GM23248 (cell line): ENCODE measurements at places on chromosomes 16 and 17. TPM values are rescaled to one million over a fixed set of nuclear protein-coding genes. Genes with fewer than 3 reads are reported as not detected.

MYL11 gene
- not detected in 2 replicates for total RNA-seq

DNA sequence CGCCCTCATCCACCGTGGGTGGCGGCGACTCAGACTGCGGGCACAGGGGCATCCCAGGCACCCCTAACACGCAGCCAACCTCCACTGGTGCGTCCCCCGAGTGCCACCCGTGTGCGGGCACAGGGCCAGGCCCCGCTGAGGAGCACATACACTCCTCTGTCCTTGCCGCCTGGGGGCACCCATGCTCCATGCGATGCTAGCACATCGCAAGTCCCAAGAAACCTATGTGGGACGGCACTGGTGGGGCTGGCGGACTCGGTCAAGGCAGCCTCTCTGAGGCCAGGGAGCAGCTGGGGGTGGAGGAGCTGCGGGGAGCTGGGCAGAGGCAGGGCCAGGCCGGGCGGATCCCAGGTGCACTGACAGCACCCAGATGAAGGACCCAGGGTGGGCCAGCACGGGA lies 4.0 kb downstream of the ZNF598 start:
- no peaks in the 10 kb centered on the region for H3K27me3 ChIP-seq
- H3K4me3 ChIP-seq = no peak overlapping the region
- H3K36me3 ChIP-seq = peaks cover 12% of the 10 kb centered on the region; the same call in 1 of the 2 replicates

DNA sequence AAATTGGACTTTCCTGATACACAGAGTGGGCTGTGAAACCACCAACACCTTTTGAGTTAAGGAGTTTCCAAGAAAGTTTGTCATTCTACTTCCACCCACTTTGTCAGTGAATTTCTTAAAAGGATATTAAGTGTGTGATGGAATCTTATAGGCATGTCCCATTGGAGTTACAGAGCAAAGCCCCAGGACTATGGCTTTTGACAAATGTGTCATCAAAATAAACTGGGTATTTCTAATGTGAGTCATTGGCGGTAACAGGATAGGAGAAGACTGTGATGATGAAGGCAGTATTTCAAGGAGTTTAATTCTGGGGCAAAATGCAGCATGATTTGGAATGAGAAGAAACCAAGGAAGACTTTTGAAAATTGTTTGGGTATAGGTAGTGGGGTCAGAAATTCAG lies 1013.8 kb upstream of the EEF2KMT start:
- DNase-seq = no peak
- H3K36me3 ChIP-seq = no peaks in the 10 kb centered on the region
- no peaks in the 10 kb centered on the region for H3K4me1 ChIP-seq
- no peak overlapping the region for H3K4me3 ChIP-seq
- H3K27ac ChIP-seq = no peak overlapping the region

DNA sequence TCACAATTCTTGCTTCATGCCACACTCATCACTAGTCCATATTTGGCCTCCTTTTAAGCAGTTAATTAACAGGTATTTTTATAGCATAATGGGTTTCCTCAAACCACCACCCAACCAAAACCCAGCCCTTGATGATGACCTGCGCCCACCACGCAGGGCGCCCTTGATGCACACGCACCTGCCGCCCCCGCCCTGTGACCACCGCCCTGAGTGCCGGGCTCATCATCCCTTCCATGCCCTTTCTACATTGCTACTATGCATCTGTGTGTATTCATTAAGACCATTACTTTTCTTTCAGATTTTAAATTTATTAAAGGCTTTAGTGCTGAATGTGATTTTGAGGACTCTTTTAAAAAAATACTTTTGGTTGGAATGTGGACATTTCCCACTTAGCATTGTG lies 204.8 kb upstream of the CHMP6 start:
- H3K27ac ChIP-seq = no peak overlapping the region
- no peak for DNase-seq
- H3K4me1 ChIP-seq = peaks cover 55% of the 10 kb centered on the region
- H3K27me3 ChIP-seq = no peaks in the 10 kb centered on the region

- no peaks in the 10 kb centered on the region for H3K36me3 ChIP-seq
- no peak overlapping the region for H3K4me3 ChIP-seq
- no peak overlapping the region for H3K27ac ChIP-seq
- peaks cover 11% of the 10 kb centered on the region for H3K4me1 ChIP-seq
- H3K27me3 ChIP-seq = no peaks in the 10 kb centered on the region
Observed at GRCh38 chr17:10033449-10033848, 128.4 kb upstream of the RCVRN start.

DNA sequence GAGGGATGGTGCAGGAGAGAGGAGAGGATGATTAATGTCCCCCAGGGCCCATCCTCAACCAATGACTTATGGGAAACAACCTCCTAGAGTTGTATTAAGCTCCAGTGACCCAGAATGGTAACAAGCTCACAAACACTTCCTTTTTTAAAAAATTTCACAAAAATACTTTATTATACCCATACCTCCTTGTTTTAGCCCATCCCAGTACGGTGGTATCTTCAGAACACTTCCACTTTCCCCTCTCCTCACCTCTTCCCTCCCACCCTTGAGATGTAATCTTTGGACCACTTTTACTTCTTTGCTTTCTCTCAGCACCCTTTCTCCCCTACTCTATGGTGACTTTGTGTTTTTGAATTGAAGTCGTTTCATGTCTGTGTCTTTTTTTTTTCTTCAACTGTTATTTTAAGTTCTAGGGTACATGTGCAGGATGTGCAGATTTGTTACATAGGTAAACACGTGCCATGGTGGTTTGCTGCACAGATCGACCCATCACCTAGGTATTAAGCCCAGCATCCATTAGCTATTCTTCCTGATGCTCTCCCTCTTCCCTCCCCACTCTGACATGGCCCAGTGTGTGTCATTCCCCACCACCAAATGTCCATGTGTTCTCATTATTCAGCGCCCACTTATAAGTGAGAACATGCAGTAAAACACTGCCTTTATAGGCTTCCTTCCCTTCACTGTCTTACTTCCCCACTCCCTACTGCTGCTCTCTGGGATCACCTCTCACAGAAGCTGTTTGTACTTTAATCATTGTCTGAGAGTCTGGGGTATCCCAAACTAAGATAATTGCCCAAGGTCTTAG lies 124.5 kb downstream of the PRKCB start:
- DNase-seq = no peak
- no peak overlapping the region for H3K27ac ChIP-seq
- H3K36me3 ChIP-seq = no peaks in the 10 kb centered on the region
- H3K27me3 ChIP-seq = no peaks in the 10 kb centered on the region
- no peaks in the 10 kb centered on the region for H3K4me1 ChIP-seq

TPSG1 gene
- total RNA-seq = not detected in 2 replicates

GRCh38 chr16:83878838-83879237 lies 20.1 kb upstream of the MLYCD start:
- no peak overlapping the region for H3K4me3 ChIP-seq
- H3K4me1 ChIP-seq = no peaks in the 10 kb centered on the region
- H3K27ac ChIP-seq = no peak overlapping the region
- peaks cover 19% of the 10 kb centered on the region for H3K27me3 ChIP-seq

GRCh38 chr17:61862105-61862574 lies 1.2 kb downstream of the BRIP1 start:
- no peaks in the 10 kb centered on the region for H3K36me3 ChIP-seq
- H3K27me3 ChIP-seq = no peaks in the 10 kb centered on the region
- peak overlapping the region; percentile 97 for H3K4me3 ChIP-seq

DNA sequence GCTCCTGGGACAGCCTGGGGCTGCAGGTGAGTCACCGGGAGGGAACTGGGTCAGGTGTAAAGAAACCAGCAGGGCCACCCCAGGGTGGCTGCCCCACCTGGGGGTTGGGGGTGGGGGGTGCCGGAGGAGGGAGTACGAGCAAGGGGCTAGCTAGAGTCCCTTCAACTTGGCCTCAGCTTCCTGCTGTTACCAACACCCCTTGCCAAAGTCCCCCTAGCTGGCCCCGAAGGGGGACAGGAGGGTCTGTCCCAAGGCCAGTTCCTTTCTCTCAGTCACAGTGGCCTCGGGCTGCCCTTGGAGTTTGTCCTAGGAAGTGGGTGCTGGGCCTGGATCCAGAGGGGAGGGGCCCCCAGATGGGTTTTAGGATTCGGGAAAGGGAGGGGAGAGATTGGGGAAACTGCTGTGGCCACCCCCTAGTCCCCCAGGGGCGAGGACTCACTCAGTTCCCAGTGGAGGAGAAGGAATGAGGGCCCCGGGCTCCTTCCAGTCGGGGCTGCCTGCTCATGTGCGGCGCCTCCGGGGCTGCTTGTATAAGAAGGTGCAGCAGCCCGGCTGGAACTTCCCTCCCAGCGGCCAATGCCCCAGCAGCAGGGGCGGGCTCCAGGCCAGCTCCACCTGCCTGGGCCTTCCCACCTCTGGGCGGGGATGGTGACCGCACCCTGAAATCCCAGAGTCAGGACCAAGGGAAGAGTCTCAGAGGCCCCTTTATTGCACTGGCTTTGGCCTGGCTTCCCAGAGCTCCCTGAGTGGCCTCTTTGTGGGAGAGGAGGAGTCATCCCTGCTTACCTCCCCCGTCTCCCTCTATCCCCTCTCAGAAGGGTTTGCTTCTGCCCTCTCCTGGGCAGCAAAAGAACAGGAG lies 7.3 kb downstream of the ARHGAP27 start:
- no peak overlapping the region for H3K27ac ChIP-seq
- H3K4me1 ChIP-seq = 0 out of 2 replicates have a peak, but pooled peaks cover 4% of the 10 kb centered on the region
- H3K4me3 ChIP-seq = no peak overlapping the region
- peak; percentile 66 for DNase-seq
- no peaks in the 10 kb centered on the region for H3K36me3 ChIP-seq

- no peak for DNase-seq
- no peaks in the 10 kb centered on the region for H3K36me3 ChIP-seq
- H3K4me1 ChIP-seq = no peaks in the 10 kb centered on the region
- H3K4me3 ChIP-seq = no peak overlapping the region
Observed at GRCh38 chr17:78259192-78259554, 27.7 kb downstream of the TMEM235 start.

CYB5D1 gene
- total RNA-seq = 11.0 and 20.6 TPM in 2 replicates

DNA sequence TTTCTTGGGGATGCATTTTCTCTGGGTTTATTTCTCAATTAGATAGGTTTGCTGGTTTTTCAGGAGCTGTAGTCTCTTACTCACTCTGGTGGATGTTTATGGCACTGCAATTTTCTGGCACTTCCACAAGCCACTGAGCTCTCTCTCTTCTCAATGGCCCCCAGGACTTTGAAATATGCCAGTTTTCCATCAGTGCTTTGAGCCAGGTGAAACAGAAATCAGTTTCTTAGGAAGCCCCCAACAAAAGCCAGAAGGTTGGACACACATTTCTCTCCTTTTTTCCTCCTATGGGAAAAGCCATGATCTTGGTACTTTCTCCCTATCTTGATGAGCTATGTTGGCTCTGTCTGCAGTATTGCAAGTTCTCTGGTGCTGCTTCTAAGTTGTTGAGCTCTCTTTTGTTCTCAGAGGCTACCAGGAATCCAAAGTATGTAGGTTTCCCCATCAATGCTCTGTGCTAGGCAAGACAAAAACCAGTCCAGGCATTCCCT lies 90.7 kb upstream of the SMIM36 start:
- peak; percentile 74 for DNase-seq
- H3K4me1 ChIP-seq = no peaks in the 10 kb centered on the region
- H3K27ac ChIP-seq = no peak overlapping the region
- no peak overlapping the region for H3K4me3 ChIP-seq
- H3K36me3 ChIP-seq = no peaks in the 10 kb centered on the region
- no peaks in the 10 kb centered on the region; the same call in 1 of the 2 replicates for H3K27me3 ChIP-seq
